ENCODE measurements at places on chromosomes 13 and 19.

DNA sequence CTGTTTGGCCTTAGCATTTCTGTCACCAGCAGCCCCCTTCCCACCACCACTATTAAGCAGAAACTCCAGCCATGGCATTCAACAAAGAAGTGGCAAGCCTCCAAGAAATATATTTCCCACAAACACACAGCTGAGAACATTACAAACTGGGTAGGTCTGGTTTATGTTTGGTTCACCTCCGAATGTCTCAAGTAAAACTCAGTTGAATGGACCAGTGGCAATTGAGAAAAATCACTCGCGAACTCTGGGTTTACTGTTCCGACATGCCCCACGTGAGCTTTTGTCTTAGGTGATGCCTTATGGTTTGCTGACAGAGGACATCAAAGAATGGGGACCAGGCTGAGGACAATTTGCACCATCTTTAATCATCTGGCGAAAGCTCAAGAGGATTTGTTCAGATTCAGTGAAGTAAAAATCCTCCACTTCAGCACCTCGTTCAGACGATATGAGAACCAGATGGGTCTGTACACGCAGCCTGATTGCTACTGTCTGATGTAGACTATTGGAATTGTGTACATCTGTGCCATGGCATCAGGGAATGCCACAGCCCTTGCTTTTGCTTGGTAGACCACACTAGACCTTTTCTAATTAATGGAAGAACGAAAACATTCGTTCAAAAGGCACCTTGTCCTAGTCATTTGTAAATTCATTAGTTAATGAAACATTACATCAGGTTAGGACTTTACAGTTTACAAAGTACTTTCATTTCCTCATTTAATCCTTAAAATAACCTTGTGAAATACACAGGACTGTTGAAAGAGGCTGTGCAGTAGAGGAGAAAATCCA lies 59.4 kb downstream of the SLC10A2 start:
- no peak for DNase-seq

GRCh38 chr13:65309906-65310305 lies 1920.2 kb downstream of the PCDH9 start:
- no peak for DNase-seq

DNA sequence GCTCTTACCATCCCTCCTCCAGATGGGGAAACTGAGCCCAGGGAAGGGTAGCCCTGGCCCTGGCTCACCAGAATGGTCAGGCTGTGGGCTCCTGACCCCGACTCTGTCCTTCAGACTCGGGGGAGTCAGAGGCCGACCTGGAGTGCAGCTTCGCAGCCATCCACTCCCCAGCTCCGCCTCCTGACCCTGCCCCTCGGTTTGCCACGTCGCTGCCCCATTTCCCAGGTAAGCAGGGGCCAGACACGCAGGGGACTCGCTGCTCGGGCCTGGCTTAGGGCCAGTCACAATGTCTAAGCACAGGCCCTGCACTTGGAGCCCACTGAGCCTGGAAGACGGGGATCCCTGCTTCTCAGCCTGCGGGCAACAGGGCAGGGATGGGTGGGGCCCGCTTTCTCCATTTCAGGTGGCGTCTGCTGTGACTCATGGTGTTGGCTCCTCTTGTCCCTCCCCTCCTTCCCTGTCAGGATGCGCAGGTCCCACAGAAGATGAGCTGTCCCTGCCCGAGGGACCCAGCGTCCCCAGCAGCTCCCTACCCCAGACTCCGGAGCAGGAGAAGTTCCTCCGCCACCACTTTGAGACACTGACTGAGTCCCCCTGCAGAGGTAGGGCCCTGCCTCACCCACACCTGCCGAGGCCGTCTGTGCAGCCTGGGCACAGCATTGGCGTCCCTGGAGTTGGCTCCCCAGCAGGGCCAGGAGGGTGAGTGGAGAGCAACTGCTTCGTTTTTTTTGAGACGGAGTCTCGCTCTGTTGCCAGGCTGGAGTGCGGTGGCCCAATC lies 9.2 kb upstream of the OVOL3 start:
- no peak for DNase-seq

- peak; percentile 18 for DNase-seq
Observed at GRCh38 chr13:72221276-72221962, 354.4 kb upstream of the DACH1 start.

- DNase-seq = no peak
Observed at GRCh38 chr13:42409075-42409474, 137.1 kb downstream of the AKAP11 start.

DNA sequence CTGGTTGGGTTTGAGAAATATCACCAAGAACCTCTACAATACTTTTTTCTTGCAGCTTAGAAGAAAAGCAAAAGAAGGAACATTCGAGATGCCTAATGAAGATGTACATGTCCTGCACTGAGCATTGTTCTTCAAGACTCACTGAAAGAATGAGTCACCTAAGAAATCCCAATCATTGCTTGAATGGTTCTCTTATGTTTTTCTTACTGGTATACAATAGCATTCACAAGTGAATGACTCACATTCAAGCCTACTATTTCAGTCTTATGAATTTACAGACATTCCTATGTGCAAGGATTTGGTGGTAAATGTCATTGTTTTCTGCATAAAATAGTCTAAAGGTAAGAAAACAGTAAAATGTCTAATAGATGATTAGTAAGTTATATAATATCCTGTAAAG lies 594.6 kb downstream of the PCDH9 start:
- peak; percentile 80 for DNase-seq

DNA sequence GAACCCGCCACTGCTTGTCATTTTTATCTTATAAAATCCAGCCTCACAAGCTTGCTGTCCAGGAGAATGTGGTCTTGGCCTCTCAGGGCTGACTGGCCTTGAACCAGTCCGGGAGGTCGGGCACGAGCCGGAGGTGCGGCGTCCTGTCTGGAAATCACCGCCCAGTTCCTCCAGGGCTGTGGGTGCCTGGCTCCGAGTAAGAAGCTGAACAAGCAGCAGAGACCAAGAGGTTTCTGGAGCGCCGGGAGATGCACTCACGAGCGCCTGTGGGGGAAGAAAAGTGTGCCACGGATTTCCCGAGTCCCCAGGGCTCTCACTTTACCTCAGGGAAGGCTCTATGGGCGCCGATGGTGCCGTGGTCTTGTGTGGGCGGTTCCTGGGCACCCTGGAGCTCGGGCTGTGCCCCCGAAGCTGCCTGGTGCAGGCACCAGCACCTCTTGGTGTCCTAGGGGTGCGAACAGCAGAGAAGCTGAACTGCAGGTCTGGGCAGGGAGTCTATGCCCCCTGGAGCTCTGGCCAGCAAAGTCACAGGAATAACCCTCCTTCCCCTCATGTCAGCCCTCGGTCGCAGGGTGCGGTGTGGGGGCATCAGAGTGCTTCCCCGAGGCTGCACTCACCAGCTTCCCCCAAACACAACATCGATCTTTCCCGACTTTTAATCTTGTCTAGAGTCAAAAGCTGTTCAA lies 50.0 kb downstream of the GAS6 start:
- no peak for DNase-seq

DNA sequence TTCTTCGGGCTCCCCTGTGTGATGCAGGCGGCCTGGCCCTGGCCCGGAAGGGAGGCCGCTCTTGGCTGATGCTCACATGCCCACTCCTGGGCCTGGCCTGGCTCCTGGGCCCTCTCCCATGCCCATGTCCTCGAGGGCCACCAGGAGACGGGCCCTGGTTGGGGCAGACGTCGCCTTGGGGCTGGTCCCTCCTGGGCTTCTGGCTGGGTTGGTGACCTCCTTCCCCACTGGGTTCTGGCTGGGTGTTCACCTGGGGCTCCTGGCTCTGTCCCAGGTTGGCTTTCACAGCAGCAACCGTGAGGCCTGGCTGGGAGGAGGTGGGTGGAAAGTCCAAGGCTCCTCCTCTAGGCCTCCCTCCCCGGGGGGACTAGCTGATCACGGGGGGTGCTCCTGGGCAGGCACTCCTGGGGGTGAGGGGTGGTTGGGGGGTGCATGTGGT lies 15.5 kb upstream of the SLC7A10 start:
- no peak for DNase-seq

DNA sequence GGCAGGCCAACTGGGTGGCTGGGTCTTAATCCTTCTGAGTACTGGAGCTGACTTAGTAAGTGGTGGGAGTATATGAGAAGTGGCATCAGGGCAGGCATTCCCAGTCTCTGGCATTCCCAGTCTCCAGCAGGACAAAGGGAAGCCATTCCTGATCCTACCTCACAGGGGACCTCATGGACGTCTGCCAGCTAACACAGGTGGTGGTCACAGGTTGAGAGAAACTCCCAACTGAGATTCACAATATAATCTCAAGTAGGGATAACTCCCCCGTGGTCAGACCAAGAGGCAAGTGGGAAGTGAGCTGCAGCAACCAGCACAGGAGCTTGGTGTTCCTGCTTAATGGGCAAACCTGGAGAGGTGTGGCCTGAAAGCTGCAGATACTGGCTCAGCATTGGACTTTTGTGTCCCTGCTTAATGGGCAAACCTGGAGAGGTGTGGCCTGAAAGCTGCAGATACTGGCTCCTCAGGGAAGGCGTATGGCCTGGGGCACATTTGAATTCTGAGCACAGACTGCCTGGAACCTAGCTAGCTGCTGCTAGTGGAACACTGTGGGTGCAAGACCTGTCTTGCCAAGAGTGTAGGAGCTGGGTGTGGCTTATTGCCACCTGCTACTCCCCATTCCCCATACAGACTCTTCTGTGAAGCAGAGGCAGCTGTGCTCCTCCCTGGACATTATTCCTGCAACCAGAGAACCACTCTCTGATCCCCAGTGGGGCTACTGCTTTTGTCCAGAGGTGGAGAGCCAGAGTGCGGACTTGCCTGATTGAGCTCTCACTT lies 25.9 kb upstream of the OR10H2 start:
- no peak for DNase-seq
